Fibroblast of skin of abdomen (primary cell): ENCODE measurements at places on chromosomes 11 and 22.

DNA sequence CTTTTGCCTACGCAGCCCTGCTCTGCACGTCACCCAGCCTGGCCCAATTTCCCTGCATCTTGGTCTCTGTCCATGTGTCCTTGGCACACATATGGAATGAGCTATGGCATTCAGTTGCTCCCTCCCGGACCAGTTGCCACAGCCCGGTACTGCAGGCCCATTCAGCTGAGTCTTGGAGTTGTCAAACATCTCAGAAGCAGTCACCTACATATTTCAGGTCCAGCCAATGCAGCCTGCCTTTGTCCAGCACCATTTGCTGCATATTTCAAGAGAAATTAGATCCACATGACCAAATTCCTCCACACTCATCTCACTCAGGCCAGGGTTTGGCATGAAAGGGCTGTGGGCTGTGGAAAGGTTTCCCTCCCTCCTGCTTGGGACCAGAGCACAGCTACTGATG is 76.8 kb downstream of the MN1 start:
- DNase-seq, result peak; percentile 52

DNA sequence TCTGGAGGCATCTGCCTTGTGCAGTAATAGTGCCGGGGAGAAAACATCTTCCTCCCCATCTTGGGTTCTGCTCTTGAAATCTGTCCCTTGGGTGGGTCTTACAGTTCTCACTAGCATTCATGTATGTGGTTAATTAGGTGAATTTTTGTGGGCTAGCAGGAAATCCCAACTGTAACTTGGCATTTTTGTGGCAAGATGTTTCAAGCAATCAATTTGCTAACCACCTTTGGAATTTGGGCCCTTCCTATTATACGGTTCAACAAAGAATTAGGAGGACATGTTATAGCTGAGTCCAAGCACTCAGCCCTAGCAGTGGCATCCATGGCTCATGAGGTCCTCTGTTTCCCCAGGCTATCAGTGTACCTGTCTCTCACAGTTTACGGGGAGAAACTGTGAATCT is 89.1 kb upstream of the MTNR1B start:
- peak; percentile 87 for DNase-seq

GRCh38 chr22:48580481-48580970 is 1247.1 kb downstream of the BRD1 start:
- DNase-seq, result no peak

DNA sequence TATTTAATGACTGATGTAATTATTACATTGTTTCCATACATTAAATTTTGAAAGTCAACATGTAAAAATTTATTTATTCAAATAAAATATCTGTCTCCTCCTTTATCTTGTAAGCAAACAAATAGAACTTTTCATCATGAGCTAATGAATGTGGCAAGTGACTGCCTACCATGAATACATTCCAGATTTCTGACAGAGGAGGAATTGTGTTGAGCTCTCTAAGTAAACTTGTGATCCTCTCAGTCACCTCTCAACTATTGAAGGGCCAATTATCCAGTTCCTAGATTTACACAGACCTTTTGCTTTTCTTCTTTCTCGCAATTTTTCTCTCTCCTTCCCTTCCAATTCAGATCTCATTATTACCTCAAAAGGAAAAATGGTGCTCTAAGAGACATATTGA is 21.5 kb downstream of the PRRG4 start:
- DNase-seq, result no peak

GRCh38 chr11:119192111-119192510 is 6.8 kb downstream of the NHERF4 start:
- DNase-seq, result no peak

- DNase-seq, result peak; percentile 9
Measured at GRCh38 chr22:41656556-41656955, 32.1 kb downstream of the SNU13 start.

DNA sequence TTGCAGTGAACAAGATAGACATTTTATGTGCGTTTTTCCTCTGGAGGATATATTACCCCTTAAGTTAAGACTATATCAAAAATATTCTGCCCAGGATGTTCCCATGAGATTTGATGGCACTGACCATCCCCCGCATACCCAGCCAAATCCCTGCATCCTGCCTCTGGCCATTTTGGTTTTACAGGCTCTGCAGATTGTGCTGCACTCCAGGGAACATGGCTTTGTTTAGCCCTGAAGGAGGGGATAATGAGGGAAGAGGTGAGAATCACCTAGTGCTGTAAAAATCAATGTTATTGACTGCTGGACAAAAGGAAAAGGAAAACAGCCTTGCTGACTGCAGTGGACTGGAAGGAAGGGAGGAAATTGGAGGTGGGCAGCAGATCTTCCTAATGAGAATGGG is 717.4 kb downstream of the DLG2 start:
- no peak for DNase-seq

DNA sequence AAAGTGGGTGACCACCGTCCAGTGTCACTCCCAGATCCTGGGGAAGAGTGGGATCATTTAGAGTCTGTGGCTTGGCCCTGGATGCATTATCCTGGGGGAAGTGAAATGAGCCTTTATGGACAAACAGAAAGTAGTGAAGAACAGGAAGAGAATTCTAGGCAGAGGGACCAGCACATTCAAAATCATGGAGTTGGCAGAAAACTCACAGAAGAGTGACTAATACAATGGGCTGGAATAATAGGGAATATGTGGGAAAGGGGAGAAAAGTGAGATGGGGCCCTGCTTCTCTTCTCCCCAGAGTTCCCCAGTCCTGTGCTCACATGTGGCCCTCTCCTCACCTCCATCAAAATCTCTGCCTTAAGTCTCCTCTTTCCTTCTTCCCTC is 84.3 kb downstream of the CCDC81 start:
- peak; percentile 44 for DNase-seq

- DNase-seq, result no peak
Measured at GRCh38 chr22:34410111-34410510, 489.8 kb upstream of the LARGE1 start.

DNA sequence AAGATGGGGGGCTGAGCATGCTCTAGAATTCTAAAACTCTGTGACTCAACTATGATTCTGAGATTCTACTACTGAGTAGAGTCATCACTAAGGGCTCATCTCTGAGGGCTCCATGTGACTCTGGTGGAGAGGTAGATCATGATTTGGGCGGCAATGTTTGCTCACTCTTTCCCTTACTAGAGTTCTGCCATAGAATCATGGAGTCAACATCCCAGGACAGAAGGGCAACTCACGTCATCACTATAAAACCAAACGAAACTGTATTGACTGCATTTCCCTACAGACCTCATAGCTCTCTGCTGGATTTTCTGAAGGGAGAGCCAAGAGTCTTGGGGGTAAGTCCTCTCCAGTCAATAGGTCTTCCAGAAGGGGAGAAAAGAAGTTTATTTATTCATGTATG is at the start of gene MS4A14:
Gene MS4A14, plus strand, starts transcription at position 78 of the 400 bp plus-strand sequence. Its CDS starts 120 bp downstream, at position 198.
- DNase-seq, result no peak

DNA sequence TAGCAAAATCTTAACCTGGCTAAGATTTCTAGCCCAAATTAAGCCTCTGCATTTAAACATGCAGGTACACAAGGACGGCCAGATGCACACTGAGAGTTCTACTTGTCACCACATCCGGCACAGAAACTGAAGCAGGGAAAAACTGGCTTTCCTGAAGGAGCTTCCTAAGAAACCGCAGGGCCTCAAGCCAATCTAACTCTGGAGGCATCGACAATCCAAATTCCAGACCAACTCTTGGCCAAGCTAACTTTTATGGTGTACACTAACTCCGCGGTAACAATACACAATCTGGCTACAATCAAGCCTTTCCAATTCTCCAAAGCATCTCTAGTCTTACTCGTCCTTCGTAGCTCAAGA is 1.2 kb downstream of the MSANTD2 start:
- peak; percentile 75 for DNase-seq

DNA sequence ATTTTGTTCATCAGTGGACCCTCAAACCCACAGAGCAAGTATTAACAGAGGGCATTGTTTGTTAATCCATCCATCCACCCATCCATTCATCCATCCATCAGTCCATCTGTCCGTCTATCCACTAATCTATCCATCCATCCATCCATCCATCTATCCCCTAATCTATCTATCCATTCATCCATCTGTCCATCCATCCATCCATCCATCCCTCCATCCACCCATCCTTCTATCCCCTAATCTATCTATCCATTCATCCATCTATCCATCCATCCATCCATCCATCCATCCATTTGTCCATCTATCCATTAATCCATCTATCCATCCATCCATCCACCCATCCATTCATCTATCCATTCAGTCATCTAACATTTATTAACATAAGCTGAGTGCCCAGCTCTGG is 307.3 kb downstream of the MIAT start:
- no peak for DNase-seq

DNA sequence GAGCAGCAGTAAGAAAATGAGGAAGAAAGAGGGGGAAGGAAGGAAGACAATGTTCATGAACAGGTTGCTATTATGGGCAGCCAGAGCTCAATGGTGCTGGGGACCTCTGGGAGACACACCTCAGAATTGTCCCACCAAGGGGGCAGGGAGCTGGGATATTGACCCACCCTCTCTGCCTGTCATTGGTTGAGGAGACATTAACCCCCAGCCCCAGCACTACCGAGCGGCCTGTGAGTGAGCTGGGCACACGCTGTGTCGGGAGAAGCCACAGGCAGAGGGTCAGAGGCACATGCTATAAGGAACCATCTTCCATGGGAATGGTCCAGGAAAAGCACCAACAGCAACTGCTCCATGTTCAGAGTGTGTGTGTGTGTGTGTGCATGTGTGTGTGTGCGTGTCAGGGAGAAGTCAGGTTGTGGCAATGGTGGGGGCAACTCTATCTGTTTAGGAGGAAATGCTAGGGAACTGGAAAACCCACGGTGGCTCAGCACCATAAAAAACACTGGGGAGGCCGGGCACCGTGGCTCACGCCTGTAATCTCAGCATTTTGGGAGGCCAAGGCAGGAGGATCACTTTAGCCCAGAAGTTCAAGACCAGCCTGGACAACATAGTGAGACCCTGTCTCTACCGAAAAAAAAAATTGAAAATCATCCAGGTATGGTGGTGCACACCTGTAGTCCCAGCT is 49.2 kb downstream of the CD6 start:
- no peak for DNase-seq

GRCh38 chr11:131687291-131688047 is 317.1 kb downstream of the NTM start:
- DNase-seq, result no peak
